ENCODE measurements at places on chromosomes 2 and 18.
A peak's percentile ranks its signal among the peaks of the same experiment; 100 is the strongest.

GRCh38 chr2:59733970-59734369 lies 819.5 kb downstream of the BCL11A start:
- no peak for DNase-seq

GRCh38 chr2:48249025-48249424 lies 280.9 kb upstream of the STON1 start:
- DNase-seq: no peak

DNA sequence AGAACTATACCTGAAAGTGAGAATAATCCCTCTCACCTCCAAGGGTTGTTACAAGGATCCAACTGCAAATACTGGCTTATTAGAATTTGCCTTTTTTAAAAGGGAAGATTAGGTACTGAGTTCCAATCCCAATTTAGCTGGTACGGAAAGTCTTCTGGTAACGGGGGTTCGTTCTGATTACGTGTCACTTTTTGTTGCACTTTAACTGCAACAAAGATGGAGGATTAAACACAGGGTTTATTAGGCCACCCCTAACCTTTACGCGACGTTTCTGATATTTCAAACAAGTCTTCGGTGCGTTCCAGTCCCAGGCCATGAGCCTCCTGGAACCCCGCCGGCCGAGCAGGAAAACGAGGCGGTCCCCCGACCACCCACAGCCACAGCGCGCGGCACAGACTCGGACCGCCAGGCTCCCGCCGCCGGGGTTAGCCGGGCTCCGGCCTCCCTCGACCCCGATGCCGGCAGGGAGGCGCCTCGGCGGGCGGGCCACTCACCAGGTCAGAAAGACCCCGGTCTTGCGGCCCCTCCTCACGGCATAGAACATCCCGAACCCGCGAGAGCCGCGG lies 411 bp downstream of the RNASEH1 start:
- peak; percentile 35 for DNase-seq

GRCh38 chr2:211845338-211846035 lies 693.1 kb downstream of the ERBB4 start:
- DNase-seq: no peak

GRCh38 chr18:13477147-13477683 lies 249.1 kb downstream of the FAM210A start:
- DNase-seq: no peak

DNA sequence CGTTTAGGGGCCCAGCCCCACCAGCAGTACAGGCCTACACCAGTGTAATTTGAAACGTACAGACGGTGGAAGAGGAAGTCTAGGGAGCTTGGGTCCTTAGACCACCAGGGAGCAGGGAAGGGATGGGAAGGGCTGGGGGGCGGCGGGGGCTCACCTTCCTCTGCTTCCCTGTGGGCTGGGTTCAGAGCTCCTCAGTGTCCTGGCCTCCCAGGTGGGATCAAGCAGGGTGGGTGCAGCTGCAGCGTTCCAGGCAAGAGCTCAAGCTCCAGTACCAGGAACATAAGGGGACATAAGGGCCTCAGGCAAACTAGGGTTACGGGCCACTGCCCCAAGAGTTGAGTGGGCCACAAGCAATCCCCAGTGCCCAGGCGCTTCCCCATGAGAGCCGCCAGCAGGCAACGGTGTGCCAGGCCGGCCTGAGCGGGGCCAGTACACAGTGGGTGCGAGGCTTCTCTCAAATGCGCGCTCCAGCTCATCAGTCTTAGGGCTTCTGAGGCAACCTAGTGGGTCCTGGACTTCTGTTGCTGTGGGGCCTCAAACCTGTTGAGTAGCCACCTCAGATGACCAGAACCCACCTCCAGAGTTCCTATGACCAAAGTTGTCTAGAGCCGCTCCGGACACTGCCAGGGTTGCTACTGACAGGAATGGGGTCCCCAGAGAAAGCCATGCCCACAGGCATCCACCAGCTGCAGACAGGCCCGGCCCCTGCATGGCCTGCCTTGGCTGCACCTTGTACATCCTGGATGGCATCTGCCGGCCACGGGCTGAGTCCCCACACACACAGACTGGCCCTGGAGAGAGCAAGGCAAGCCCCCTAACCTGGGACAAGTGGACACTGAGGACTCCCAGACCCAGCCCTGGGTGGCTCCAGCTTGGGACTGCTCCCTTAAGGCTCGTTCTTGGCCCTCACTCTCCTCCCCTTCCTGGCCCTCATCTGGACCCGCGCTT lies 5.2 kb downstream of the ANKRD23 start:
- no peak for DNase-seq

DNA sequence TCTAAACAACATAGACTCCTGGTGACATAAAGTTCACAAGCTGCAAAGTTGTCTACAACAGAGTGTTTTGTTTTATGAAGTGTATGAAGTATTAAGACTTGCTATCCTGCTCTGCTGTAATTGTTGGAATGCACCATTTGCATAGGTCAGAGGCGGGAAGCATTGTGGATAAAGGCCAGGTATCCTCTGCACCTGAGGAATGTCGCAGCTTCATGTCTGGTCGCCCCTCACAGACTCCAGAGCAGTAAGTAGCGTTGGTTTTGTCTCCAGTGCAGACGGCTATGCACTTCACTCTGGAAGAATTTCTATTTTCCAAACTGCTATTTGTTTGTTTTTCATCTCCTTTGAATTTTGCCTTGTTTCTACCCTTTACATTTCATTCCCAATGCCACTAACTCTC lies 63.1 kb downstream of the UNC80 start:
- no peak for DNase-seq

- DNase-seq: no peak
Observed at GRCh38 chr2:220937245-220937644, 634.9 kb downstream of the EPHA4 start.

GRCh38 chr2:118814368-118814767 lies 33.1 kb downstream of the EN1 start:
- DNase-seq: no peak

DNA sequence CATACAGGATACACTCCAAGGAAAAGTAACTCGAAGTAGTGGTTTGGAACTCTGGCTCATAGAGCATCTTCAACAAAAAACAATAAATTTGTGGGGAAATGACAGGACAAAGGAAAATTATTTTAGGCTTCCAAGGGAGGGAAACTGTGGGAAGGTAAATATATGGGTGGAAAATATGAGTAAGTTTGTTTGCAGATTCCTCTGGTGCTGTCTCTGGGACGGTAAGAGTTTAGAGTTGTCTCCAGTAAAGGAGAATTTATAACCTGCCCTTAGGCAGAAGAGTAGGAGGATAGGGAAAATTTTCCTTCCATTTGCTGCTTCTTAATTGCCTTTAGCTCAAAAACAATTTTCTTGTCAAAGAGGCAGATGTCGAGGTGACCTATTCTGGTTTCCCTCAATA lies 19.3 kb downstream of the HNMT start:
- no peak for DNase-seq
